ENCODE measurements at places on chromosomes 1 and 21. TPM values are rescaled to one million over a fixed set of nuclear protein-coding genes. Genes with fewer than 3 reads are reported as not detected.

AMPD1 gene
- 2.9 TPM for total RNA-seq

IGSF21 gene
- total RNA-seq = 4.8 TPM

TMEM269 gene
- under 0.01 TPM for total RNA-seq

OMA1 gene
- total RNA-seq = 79.8 TPM

ACTN2 gene
- total RNA-seq = not detected

Data from breast epithelium (tissue), 4 donors.